ENCODE measurements at places on chromosomes 4 and X.

DNA sequence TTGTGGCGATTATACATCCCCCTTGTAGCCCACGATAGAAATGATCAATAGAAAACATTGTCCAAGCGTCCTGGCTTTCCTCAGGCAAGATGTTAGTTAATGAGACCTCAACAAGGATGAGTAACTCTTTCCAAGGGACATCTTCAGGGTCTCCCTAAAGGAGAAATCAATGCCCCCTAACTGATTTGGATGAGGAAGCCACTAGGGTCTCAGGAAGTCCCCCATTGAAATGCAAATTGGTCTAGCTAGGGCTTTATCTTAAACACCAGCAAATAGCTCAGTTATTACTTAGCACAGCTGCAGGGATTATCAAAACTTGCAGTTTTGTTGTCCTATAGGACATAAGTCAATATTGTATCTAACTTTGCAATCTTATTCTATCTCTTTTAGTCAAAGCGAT, 721.5 kb downstream of the IL1RAPL1 start:
- no peak for DNase-seq

- no peak for DNase-seq
Measured at GRCh38 chr4:71468116-71468710, 129.4 kb downstream of the SLC4A4 start.

DNA sequence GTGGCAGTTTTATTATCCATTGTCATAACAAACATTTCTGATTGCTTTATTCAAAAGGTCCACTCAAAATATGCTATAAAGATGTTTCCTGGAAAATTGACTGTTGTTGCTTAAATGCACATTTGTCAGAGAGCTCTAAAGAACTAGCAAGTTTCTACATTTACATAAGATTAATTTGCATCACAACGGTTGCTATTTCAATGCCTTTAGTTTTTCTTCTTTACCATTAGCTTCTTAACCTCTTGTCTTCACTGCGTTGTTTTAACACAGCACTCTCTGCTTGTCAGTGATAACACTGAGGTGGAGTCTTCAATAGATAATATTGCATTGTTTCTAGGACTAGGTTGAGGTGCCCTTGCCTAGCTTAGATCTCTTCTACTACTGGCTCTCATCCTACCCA, 76.7 kb upstream of the GALNT7 start:
- DNase-seq = no peak

DNA sequence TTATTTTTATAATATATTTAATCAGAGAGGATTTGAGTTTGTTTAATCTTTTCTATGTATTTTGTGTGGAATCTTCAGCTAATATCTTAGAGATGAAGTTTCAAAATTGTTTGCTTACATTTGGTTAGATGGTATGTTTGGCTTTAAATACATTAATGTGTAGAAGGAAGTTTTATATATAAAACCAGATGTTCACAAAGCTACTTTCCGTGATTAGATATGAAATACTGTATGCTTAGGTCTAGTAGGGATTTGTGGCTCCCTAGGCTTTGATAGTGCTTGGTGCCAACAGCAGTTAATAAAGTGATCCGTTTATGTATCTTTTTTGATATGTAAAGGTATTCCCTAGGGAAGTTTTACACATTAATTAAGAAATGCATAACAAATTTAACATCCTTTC, 223.0 kb downstream of the ARHGAP10 start:
- DNase-seq = no peak

GRCh38 chr4:152534541-152535359, 1.1 kb downstream of the FBXW7 start:
- peak; percentile 4 for DNase-seq

DNA sequence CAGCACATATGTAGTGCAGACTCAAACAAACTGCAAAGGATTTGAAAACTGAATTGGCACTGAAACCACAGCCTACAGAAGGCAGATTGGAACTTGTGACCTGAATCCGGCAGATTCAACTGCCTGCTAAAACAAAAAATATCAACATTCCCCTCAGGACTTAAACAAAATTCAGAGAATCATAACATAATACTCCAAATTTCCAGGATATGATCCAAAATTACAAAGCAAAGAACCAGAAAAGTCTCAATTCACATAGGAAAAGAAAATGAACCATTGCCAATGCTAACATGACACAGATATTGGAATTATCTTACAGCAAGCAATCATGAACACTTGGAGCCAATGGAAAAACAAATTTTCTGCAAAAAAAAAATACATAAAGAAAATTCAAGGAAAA, 250.4 kb downstream of the PRDM5 start:
- no peak for DNase-seq

- no peak for DNase-seq
Measured at GRCh38 chr4:187236209-187236890, 512.7 kb upstream of the FAT1 start.

DNA sequence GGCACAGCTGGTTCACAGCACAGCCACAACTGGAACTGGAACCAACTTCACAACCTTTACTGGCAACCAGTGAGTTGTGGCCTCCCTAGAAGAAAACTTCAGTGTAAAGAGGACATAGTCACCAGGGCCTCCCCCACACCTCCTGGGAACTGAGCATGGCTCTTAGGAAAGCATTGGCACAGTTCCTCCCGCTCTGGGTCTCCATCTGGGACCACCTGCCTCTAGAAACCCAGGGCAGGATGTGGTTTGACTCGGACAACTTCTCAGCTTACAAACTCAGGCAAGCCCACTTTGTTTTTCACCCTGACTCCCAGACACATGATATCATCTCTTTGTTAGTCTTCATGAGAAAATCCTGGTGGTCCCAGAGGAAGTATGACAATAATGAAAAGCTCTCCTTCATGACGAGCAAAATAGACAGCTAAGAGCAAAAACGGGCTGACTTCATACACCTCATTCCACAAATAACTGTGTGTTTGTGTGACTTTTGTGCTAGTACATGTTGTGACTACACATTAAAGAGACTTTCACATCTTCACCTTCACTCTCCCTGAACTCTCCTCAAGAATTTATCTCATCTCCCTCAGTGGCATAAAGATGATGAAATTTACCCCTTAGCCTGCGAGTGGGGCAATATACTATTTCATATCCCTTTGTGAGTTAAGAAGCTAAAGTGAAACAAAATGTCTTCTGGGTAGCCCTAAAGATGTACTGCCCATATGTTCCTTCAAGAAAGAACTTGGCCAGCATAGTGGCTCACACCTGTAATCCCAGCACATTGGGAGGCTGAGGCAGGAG, 75.4 kb downstream of the SH3KBP1 start:
- no peak for DNase-seq

DNA sequence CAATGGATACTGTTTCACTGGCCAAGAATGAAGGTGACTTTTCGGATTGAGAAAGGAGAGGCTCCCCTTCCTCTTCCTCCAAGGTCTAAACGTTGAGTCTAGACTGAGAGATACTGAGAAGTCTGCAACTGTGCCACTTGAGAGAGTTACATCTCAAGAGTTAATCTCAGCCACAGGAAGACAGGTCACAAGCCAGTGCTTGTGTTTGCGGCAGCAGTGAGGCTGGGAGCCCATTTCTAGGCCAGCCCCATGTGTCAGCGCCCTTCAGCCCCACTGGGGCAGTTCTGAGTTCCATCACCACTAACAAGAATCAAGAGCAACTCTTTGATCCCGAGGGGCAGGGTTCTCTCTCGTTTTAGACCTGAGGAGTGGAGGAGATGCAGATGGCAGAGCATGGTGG, 7.3 kb upstream of the SEC24D start:
- no peak for DNase-seq

DNA sequence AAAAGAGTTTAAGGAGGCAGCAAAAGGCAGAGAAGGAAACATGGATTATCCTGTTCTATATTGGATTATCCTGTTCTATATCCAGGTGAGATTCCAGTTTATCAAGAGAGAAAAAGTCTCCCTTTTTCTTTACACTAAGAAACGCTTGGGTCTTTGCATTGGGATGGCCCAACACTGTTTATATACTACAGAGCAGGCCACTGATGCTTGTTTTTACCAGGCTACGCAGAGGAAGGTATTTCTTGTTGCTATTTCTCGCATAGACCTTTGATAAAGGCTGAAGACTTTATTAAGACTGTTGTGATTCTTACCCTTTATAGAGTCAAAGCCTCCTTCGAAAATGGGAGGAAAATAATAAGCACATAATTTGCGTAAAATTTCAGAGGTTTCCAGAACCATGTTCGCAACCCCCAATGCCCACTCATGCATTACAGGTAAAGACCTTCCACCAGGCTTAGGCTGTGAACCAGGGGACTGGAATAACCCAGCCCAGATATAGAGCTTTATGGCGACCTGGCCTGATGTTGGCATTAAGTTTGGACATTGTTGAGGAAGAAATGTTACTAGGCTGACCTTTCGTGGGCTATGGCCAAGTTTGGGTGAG, 218.3 kb downstream of the PTTG2 start:
- no peak for DNase-seq

DNA sequence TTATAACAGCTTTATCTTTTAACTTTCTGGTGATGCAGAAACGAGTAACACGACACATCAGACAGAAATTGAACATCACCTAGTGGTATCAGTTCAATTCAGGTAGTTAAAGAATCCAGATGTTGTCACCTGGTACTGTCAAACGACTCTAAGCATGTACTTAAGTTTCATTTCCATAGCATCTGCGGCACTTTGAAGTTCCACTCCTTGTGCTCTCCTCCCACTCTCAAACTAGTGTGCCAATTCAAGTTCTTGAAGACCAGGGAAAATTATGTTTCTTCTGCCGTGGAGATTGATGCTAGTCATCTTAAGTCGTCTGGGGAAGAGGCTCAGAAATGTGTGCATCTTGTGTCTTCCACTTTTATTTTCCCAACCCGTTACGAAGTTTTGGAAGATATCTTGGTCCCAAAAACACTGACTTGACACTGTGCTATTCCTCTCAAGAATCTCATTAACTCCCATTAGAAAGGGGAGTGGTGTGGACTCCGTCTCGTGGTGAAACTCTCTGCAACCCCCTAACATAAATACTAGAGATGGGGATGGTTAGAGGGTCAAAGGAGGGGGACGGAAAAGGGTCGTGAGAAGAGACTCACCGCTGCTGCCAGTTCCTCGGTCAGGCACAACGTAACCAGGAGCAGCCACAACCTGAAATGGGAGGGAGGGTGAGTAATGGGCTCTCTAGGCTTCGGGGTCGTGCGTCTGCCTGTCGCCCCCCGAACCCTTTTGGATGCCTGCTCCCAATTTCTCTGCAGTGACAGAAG, 693 bp downstream of the COL4A6 start:
- no peak for DNase-seq

GRCh38 chrX:86460760-86461159, 312.5 kb downstream of the DACH2 start:
- DNase-seq = no peak

DNA sequence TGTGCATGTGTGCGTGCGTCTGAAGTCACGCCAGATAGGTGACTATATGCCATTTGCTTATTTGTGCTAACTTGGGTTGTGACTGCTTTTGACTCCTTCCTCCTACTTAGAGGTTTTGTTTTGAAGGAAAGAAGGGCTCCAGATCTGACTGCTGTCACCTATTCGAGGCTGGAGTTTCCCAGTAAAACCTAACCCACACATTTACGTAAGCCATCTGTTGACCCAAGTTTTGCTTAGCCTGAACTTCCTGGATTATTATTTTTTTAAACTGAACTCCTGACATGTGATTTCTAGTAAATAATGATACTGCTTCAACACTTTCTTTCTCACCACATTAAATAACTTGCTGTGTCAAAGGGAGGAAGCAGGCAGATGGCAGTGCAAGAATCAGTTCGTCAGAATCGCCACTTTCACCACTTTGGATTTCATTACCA, 41.5 kb downstream of the DTHD1 start:
- no peak for DNase-seq

DNA sequence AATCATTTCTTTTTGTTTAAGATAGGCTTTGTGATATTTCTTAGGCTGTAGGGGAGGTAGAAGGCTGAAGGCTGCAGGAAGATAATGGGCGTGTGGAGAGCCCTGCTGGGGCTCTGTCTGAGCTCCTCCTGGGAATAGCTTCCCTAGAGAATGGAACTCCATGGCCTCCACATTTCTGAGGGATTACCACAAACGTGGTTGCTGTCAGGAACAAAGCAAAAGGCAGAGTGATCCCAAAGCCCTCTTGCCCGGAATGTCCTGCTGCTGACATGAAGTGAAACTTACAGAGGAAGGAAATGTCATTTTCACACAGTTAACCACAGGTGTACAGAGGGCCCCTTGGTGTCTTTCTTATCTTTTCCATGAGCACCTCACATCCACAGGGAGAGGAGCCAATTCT, 89.3 kb downstream of the DDIT4L start:
- no peak for DNase-seq

DNA sequence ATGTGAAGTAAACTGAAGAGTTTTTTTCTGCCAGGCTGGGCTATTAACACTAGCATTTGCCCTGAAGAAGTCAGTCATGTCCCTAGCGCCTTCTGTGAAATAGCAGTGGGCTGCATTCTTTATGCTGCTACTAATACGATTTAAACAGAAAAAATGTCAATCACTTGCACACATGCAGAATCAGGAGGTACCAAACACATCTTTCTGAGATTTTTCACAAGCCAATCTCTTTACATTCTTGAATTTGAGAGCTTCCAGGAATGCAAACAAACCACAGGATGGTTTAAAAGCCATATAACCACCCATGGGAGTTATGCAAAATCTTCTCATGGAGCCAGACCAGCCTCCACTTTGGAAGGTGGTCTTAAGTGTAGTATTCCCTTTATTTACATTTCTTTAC, 220.1 kb downstream of the IQCM start:
- no peak for DNase-seq

DNA sequence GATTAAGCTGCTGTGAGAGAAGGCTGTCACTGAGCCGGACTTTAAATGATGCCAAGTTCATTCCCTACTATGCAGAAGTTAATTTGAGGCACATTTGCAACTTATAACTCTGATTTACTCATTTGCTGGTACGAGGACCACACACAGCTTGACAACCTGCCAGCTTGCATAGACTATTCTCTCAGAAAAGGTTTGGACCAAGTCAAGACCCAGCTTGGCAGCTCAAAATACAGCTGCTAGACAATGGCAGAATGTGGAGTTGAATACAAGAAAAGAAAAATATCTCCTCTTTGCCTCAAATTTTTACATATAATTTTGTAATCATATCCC, 338.9 kb downstream of the DHX15 start:
- no peak for DNase-seq

Data from anterior cingulate cortex (tissue), 58 donors.